ENCODE measurements at places on chromosomes 16 and 17. TPM values are rescaled to one million over a fixed set of nuclear protein-coding genes. Genes with fewer than 3 reads are reported as not detected.

SMIM5 gene
- total RNA-seq = 0.13 TPM

CDR2L gene
- total RNA-seq = 1.2 TPM

DNA sequence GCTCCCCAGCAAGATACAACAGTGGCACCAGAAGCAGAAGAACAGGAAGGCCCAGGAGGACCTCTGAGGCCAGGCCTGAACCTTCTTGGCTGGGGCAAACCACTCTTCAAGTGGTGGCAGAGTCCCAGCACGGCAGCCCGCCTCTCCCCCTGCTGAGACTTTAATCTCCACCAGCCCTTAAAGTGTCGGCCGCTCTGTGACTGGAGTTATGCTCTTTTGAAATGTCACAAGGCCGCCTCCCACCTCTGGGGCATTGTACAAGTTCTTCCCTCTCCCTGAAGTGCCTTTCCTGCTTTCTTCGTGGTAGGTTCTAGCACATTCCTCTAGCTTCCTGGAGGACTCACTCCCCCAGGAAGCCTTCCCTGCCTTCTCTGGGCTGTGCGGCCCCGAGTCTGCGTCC, 11.9 kb downstream of the CES3 start:
- no peak for DNase-seq

GRCh38 chr16:1488054-1488601, 616 bp downstream of the PTX4 start:
- DNase-seq = no peak

- no peak for DNase-seq
Observed at GRCh38 chr17:73160980-73161630, 3.7 kb upstream of the SSTR2 start.

DNA sequence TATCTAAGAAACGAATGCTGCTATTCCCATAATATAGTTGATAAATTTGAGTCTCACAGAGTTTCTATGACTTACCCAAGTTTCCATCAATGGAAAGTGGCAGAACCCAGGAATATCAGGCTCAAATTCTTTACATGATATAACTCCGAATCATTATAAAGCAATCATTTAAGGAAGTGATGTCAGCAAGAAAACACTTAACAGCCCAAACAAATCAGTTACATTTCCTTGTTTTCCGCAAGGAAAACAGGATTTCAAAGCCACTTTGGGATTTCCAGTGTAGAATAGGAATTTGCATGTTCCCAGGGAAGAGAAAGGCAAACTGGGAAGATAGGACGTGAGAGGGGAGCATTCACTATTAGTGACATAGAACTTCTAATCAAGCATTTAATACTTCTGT, 311.4 kb upstream of the GOT2 start:
- no peak for DNase-seq

DNA sequence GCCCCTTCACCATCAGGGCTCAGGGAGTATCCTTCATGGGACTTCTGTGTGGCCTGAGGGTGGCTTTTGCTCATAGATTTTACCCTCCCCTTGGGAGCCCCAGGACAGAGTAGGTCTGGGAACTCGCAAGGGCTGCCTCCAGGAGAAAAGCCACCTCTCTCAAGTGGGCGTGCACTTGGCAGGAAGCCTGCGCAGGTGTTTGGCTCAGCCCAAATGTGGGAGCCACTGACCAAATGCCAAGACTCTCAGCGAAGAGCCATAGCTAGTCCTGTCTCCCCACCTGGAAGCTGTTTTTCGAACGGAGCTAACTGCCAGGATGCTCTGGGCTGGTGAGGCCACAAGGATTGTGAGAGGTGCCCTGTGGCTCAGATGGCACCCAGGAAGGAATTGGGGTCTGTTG, 2.0 kb upstream of the HSD17B2 start:
- DNase-seq = no peak

All from left lobe of liver (tissue), 2 donors.